ENCODE measurements at places on chromosomes 5 and 9.

GRCh38 chr5:99368726-99369125, 439.9 kb upstream of the CHD1 start:
- no peak for DNase-seq

- no peak for DNase-seq
These were observed 22.7 kb upstream of the CLK4 start for GRCh38 chr5:178649580-178649979.

GRCh38 chr5:33997331-33997983, 10.4 kb downstream of the AMACR start:
- DNase-seq = peak; percentile 94

DNA sequence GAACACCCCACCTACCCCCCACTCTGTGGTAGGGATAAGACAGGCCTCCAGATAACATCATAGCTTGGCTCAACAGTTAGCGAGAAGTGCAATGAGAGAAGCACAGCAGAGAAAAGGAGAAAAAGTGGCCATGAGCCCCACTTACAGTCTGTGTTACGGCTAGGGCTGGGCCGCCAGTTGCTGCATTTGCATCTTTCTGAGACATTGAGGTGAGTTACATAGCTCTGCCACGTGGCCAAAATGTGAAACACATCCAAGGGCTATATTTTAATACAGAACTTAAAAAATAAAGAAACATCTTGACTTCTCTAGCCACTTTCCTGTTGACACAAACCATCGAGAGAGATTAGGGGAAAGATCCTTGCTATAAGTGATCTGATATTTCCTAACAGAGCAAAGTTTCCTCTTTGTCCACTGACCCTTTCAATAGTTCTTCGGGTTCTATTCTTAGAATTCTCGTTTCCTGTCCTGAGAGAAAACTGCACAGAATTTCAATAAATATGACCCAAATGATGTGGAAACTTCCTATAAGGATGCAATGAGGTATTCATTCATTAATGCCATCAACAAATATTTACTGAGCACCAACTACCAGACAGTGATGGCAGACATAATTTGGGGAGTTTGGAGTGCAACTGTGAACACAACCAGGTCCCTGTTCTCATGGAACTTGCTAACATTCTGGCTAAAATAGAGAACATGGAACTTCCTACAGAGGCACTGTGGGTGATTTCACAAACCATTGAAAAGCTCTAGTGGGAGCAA, 3.2 kb upstream of the TLE4 start:
- DNase-seq = no peak

- no peak for DNase-seq
These were observed 79.7 kb downstream of the ELAVL2 start for GRCh38 chr9:23746317-23746716.

- peak; percentile 2 for DNase-seq
These were observed 1.4 kb downstream of the MARCHF3 start for GRCh38 chr5:127028822-127029457.

DNA sequence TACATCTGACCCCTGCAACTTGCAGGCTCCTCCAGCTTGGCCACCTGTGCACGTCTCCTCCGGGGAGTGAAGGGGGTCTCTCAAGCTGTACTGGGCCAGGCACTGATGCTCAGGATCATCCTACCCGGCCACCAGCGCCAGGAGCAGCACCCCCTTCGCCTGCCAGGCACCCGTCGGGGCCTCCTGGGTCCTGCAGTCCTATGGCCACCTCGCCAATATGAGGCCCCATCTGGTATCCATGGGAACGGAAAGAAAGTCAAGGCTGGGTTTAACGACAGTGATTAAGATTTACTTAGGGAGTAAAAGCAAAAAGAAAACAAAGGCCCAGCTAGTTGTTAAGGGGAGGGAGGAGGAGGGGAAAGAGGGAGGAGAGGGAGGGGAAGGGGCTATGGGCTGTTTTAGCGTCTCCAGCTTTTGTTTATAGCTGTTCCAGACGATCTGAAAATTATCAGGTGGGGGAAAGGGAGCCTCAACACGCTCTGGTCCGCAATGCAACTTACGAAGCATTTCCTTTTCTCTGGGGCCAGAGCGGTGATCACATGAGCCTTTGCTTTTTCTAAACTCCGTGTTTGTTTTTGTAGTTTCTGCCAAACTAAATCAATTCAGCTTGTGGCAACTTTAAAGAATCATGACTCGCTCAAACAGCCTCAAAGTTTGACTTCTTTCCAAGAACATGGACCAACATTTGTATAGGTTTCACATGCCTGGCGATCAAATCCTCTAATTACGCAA, 132.4 kb downstream of the ROR2 start:
- DNase-seq = no peak

DNA sequence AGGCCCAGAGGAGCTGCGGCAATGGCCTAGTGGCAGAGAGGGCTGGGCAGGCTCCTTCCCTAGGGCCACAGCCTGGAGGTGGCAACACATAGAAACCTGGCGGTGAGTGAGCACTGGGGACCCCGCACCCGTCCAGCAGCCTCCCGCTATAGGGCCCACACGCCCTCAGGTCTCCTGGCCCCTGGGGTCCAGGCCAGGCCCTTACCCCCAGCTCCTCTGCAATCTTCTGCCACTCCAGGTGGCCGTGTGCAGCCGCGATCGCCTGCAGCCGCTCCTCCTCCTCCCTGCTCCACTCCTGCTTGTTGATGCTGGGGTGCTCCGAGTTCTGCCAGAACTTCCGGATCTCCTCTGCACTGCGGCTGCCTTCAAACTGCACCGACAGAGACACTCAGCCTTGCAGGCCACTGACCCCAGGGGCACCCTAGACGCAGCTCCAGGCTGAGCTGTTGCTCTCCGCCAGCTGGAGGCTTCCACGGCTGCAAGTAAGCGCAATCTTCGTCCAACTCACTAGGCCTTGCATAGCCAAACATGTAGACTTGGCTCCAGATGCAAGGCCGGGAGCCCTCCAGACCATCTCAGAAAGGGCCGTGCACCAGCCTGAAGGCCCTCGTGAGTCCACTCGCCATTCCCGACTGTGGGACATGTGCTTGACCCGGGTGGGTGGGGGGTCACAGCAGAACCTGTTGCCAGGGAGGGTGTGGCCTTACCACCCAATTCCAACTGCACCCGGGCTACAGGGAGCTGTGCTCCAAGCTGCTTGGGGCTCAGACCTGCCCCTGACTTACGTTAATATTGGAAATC, 8.0 kb downstream of the SNAPC4 start:
- no peak for DNase-seq

GRCh38 chr5:350355-350754, 28.8 kb downstream of the AHRR start:
- DNase-seq = no peak

DNA sequence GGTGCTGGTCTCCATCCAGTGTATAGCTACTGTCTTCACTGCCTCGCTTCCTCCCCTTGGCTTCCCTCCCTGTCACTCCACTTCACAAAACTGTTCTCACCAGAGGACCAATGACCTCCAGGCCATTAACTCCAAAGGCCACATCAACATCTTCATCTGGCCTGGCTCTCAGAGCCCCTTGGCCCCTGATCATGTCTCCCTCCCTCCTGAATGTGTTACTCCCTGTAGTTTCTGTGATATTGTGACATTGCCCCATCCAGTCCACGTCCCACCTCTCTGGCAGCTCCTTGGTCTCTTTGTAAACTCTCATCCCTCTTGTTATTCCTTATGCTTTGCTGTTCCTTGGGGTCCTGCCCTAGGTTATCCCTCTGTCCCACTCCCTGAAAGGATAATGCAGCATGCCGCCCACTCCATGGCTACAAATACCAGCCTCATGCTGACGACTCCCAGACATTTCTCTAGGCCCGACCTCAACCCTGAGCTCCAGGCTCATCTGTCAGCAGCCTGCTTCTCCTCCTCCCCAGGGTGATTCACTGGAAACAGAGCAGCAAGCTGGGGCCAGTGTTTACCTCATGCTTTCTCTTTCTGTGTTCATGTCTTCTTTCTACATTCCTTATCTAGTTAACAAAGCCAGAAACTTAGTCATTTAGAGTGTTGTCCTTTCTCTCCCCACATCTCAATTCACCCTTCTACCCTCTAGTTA, 312.2 kb downstream of the SPOCK1 start:
- no peak for DNase-seq

DNA sequence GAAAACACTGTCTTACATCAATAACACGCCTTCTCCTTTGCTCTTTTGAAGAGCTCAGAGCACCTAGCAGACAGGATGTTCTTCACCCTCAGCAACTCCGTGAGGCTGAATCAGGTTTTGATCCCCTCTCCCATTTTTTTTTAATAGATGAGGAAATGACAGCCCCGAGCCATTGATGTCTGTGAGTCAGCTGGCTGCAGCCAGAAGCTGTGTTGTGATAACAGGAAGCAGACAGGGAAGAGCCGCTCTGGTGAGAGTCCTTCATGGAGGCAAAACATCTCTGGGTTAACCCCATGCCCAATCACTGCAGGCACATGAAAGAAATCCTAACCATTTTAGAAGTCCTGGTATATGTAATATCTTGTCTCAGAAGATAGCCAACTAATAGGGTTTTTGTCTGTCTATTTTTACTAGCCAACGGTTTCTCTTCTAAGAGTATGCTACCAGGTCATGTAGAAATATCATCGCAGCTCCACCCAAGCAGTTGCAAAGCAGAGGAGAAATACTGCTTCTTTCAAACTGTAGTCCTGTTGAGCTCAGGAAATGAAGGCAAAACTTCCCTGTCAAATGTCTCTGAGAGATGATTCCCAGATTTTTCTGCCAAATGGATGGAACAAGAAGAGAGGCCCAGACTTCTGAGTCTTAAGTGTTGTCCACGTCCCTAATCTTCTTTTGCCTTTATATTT, 568.9 kb downstream of the CCDC171 start:
- DNase-seq = no peak

DNA sequence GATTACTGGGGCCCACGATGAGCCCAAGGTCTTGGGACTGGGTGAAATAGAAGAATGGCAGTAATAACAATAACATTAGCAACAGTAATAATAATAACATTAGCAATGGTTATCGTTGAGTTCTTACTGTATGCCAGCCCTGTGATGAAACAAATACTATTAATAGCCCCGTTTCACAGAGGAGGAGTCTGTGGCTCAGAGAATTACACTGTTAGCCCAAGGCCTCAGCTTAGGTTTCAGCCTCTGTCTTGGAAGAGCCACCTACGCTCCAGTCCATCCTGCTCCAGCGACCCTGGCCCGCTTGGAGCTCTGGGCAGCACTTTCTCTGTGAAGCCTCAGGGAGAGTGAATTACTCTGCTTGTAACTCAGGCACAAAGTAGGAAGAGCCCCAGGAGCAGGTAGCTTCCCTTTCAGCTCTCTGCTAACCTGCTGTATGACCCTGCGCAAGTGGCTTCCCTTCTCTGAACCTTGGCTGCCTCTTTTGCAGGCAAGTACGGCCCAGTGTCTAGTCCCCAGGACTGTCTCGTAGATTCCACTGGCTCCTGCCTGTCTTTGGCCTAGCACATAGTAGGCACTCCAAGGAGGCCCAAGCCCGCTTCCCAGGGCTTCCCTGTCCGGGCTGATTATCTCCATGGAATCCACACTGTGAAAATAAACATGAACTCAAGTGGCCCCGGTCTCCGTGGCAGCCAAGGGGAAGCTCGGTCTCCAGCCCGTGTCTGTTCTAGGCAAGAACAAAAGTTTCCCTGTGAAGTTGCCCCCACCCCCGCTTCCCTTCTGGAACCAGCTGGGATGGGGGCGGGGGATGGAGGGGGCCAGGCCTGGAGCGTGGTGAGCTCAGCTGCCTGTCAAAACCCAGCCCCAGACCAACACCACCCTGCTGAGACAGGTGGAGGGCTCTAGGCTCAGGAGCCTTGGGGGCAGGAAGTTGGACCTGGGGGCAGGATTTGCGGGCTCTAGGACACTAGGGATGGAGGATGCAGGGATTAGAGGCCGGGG, 26.2 kb upstream of the LMX1B start:
- no peak for DNase-seq

- no peak for DNase-seq
These were observed 26.7 kb downstream of the FAM219A start for GRCh38 chr9:34431667-34432066.
